IPS-NIHi11 (cell line): ENCODE measurements at places on chromosomes 2 and 18.

DNA sequence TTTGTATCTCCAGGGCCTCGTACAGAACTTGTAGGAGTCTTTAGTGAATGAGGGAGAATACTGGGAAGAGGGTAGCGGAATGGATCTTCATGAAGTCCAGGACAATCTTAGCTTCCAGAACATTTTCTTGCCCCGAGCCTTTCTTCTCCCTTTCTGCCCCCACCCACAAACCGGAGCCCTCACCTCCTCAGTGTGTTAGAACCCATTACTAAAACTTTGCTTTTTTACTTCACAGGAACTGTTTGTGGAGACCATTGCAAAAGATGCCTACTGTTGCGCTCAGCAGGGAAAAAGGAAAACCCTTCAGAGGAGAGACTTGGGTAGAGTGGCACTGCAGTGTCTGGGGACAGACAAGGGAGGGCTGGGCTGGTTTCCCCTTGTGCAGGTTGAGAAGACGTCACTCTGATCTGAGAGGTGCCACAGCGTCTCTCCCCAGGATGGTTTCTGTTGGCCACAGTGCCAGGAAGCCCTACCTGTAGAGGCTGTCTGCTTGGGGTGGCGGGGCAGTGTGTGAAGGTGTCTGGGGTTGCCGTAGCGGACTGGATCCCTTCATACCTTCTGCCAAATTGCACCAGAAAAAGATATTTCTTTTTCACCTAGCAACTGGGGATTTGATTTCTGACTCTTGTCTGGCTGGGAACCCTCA is 786 bp downstream of the POLE4 start:
- no peak for DNase-seq

DNA sequence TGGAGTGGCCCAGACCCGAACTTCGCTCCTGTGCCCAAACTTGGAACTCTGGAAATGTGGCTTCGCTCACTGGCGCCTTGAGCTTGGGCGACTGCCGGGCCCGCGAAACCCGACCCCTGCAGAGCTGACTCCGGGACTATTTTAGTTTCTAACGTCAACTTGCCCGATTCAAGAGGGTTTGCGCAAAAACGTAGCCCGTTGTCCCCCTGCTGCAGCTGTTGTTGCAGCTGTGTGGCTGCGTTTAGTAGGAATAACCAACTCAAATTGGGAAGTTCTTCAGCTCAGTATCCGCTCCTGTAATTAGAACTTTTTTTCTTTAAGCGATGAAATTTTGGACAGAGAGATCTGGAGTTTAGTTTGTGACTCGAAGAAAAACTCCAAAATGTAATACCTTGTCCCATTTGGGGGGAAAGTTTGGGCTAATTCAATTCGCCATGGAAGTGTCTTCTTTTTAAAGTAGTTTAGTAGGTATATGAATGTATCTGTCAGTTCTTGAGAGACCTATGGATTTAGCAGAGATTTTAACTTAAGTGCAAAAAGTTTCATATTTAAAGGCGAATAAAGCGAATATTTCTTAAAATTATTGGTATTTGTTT is 559 bp downstream of the MYL12A start:
- DNase-seq = no peak

DNA sequence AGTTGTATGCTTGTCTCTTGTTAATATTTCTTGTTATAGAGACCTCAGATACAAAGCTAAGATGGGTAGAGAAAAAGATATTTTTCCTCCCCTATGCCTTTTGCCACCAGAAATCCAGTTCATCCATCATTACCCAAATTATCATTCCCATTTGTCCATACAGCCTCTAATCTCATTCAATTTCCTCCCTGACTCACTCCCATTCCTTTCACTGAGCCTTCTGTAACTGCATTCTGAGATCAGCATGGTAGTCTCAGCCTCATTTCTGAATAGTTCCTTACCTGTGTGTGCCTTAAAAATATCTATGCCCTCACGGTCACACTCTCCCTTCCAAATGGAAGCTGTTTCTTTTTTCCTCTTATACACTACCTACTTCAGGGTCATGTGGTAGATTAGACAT is 15.7 kb upstream of the PIK3C3 start:
- DNase-seq = no peak

- peak; percentile 15 for DNase-seq
These were observed 8.5 kb upstream of the RMDN2 start for GRCh38 chr2:37916512-37917082.

DNA sequence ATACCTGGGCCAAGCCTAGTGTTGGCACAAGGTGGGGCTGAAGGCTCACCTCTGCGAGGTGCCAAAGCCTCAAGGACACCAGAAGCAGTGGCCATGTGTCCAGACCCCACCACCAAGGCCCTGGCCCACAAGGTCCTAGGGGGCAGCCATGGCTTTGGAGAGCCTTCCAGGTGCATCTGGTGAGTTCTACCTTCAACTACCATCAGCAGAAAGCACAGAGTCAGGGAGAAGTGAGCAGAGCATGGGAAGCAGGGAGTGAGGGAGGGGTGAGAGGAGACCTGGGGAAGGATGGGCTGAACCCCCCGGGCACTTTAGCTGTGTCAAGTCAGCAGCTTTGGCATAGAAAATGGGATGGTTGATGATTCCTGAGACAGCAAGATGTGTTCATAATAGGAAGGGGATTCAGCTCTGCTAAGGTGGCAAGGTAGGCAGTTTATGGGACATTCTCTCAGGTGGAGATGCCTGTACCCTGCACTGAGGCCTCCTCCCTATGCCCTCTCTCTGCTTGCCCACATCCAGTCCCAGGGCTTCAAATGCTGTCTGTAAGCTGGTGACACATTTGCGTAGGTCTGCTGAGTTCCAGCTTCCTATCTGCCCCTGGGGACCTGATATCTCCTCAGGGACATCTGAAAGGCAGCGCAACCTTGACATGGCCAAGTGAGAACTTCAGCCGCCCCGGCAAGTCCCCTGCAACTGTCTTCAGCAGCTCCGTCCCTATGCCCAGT is 83.4 kb upstream of the RGPD5 start:
- no peak for DNase-seq

DNA sequence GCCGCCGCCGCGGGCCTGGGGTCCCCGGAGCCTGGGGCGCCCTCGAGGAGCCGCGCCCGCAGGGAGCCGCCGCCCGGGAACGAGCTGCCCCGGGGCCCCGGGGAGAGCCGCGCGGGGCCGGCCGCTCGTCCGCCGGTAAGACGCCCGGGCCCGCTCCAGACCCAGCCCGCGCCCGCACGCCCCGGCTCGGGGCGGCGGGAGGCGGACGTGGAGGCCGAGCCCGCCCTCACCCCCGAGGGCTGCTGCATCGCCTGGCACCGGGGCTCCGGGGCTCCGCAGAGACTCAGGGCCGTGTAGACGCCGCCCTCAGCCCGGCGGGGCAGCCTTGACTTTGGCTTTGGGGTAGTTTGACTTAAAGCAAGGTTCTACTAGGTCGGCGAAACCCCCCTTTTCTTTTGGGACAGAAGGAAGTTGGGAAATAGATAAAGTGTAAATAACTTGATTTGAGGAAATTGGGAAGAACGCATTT is 335 bp downstream of the ERFE start:
- DNase-seq = peak; percentile 68
